ENCODE measurements at places on chromosomes 2 and 18. TPM values are rescaled to one million over a fixed set of nuclear protein-coding genes. Genes with fewer than 3 reads are reported as not detected.

RAD51AP2 gene
- total RNA-seq, result not detected

DNA sequence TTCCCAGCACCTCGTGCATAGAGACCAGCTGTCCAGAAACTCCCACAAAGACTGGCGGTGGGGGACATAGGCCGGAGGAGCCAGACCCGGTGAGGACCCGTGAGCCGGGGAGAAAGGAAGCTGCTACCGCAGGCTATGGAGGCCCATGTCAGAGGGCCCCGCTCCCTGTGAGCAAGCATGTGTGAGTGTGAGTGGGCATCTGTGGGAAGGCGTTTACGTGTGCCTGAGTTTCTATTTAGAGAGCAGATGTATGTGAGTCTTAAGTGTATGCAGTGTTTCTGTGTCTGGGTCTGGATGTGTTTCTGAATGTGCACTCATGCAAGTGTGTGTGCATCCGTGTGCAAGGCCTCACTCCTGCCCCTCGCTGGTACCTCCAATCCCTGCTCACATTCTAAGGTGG lies 187.8 kb upstream of the RAB6C start:
- DNase-seq, result no peak
- H3K27ac ChIP-seq, result no peak overlapping the region
- H3K36me3 ChIP-seq, result no peaks in the 10 kb centered on the region

DNA sequence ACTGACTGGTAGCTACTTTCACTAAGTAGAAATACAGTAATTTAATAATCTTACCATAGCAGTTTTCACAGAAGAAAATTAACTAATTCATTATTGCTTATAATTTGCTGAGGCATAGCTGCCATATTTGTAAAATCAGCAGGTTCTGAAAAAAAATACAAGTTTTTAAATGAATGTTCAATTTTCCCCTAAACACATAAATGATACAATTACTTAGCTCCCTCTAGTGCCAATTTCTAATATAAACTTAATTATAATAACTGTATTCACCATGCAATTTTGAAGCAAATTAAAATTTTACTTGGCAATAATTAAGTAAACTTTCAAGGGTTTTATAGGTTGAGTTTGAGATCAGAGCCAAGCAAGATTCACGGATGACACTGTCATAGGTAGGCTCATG lies 1321.6 kb upstream of the ACVR2A start:
- H3K27me3 ChIP-seq, result peaks cover 3% of the 10 kb centered on the region
- no peak overlapping the region for H3K4me3 ChIP-seq
- H3K27ac ChIP-seq, result no peak overlapping the region
- DNase-seq, result no peak
- H3K36me3 ChIP-seq, result no peaks in the 10 kb centered on the region
- H3K4me1 ChIP-seq, result no peaks in the 10 kb centered on the region

GRCh38 chr2:176967911-176968450 lies 244.6 kb upstream of the HNRNPA3 start:
- H3K36me3 ChIP-seq, result no peaks in the 10 kb centered on the region
- no peak for DNase-seq

DNA sequence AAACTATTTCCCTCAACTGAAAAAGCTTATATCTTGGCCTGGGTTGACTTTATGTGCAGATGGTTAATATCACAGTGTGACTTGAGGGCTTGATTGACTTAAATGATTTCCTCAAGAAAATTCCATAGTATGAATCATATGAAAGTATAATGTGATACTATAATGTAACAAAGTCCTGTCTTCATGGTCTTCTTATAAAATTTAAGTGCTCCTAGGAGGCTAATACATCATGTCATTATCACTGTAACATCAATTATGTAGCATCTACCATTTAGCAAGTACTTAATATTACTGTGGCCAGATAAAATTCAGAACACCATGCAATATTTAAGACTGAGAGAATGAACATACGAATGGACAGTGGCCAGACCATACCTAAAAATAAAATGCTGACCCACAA lies 276.1 kb downstream of the RIT2 start:
- no peaks in the 10 kb centered on the region for H3K4me1 ChIP-seq
- H3K27me3 ChIP-seq, result no peaks in the 10 kb centered on the region
- no peak for DNase-seq
- H3K27ac ChIP-seq, result no peak overlapping the region
- no peak overlapping the region for H3K4me3 ChIP-seq
- no peaks in the 10 kb centered on the region for H3K36me3 ChIP-seq

GRCh38 chr2:195317550-195317949 lies 339.5 kb upstream of the SLC39A10 start:
- no peak for DNase-seq
- no peaks in the 10 kb centered on the region for H3K36me3 ChIP-seq
- no peaks in the 10 kb centered on the region for H3K4me1 ChIP-seq
- no peak overlapping the region for H3K27ac ChIP-seq
- H3K4me3 ChIP-seq, result no peak overlapping the region

Data from right lobe of liver (tissue), 6 donors.